ENCODE measurements at places on chromosomes 2 and 18. TPM values are rescaled to one million over a fixed set of nuclear protein-coding genes. Genes with fewer than 3 reads are reported as not detected.

The DLX2 gene
- not detected for total RNA-seq

The CFC1 gene
- total RNA-seq = 0.69 TPM

DNA sequence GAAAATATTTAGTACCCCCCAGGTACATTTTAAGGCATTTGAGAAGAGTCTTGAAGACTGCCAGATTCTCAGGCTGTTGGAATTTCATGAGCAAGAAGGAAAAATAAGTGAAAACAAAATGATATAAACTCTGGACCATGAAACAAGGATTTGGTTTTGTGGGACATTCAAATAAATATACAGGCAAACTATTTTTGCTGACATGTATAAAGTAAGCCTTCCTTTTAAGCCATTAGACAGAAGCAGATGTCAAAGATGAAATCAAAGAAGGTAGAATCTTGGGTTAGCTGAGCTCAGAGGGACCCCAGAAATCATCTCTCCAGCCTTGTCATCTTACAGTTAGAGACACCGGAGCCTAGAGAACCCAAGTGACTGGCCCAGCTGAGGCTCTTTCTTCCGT is 51.3 kb upstream of the ACSL3 start:
- DNase-seq = no peak

The SH2D6 gene
- total RNA-seq = 13.1 TPM

GRCh38 chr2:47485751-47486300 is 82.9 kb downstream of the MSH2 start:
- DNase-seq = no peak

The TMEM247 gene
- total RNA-seq = not detected

GRCh38 chr18:49591271-49591670 is 29.4 kb downstream of the LIPG start:
- no peak for DNase-seq

All from mucosa of descending colon (tissue), 3 donors.